ENCODE measurements at places on chromosomes 4 and X. TPM values are rescaled to one million over a fixed set of nuclear protein-coding genes. Genes with fewer than 3 reads are reported as not detected.

The GLRB gene
- not detected for total RNA-seq

The MSANTD1 gene
- total RNA-seq = 0.83 TPM

The MAGEB17 gene
- total RNA-seq = not detected

The P2RY10 gene
- total RNA-seq = 49.8 TPM

The ADAMTS3 gene
- not detected for total RNA-seq

The SPANXC gene
- total RNA-seq = not detected

The RAI2 gene
- total RNA-seq = not detected
